Hematopoietic multipotent progenitor cell treated with erythropoietin and hydrocortisone succinate and interleukin-3 and kit ligand, for 17 days (in vitro differentiated cells): ENCODE measurements at places on chromosomes 6 and 20.
A peak's percentile ranks its signal among the peaks of the same experiment; 100 is the strongest.

- DNase-seq = no peak
These were observed 1.8 kb downstream of the NANP start for GRCh38 chr20:25622049-25622448.

GRCh38 chr6:13624871-13625288 lies 9.7 kb downstream of the NOL7 start:
- peak; percentile 72 for DNase-seq

DNA sequence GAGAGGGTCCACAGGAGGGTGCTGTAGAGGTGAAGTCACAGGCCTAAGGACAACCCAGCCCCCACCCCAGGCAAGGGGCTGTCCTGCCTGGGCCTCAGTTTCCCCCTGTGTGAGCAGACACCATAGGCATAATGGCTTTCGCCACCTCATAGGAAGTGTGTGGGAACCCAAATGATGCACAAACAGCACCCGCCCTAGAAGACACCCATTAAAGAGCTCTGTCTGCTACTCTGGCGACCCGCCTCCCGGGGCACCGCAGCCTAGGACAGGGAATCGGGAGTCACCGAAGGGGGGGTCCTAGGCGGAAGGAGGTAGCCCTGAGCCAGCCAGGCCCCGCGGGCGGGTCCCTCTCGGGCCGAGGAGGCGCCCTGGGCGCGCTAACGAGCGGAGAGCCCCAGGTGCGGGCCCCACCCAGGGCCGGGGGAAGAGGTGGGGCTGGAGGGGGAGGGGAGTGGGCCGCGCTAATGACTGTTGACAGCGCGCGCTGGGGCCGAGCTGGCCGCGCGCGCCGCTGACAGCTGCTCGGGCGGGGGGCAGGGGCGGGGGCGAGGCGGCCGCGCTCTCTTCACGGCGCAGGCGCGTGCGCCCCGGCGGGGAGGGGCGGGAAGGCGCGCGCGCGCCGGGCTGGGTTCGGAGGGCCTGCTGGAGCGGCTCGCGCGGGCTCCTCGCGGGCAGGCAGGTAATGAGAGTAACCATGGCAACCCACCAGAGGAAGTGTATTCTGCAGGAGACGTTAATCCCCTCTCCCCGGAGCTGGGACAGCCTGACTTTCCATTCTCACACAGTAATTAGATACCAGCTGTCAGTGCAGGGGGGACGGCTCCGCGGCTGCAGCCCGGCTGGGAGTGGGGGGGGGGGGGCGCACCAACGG lies 48.9 kb downstream of the NOL4L start:
- DNase-seq = peak; percentile 40

DNA sequence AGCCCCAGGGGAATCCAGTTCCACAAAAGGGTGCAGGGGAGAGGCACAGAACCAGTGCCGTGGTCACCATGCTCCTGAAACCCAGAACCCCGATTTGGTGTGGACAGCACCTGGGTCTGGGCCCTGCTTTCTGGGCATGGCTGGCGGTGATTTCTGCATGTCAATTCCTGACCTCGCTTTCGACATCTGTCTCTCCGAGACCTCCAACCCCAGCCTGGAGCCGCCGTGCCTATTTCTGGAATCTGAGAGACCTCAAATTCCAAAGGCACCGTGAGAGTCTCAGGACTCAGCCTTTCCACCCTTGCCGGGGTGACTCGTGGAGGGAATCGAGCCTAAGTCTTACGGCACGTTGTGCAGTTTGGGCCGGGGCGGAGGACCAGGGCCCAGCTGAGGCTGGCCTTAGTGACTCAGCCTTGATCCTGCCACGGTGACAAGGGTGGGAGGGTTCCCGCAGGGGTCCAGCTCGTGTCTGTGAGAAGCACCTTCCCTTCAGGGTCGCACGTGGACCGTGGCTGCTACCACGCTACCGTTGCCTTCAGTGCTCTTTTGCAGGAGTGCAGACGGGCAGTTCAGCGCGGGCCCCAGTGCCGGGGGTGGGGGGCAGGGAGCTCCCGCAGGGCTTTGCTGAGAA lies 133.7 kb downstream of the PXDC1 start:
- no peak for DNase-seq

DNA sequence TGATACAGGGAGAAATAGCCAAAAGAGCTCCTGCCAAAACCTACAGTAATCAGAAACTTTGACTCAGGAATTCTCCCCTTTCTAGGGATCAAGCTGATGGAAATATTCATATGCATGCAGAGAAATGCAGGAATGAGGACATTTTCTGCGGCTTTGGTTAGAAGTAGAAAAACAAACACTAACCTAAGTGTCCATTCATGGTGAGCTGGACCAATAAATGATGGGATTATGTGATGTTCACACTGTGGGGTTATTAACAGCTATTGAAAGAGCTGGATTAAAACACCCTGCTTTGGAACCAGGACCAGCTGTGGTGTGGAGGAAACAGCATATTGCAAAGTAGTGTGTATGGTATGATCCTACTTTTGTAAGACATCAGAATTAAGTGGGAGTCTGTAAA lies 143.1 kb downstream of the SYCP2 start:
- no peak for DNase-seq
